Colonic mucosa (tissue), 4 donors: ENCODE measurements at places on chromosomes 2 and 18. TPM values are rescaled to one million over a fixed set of nuclear protein-coding genes. Genes with fewer than 3 reads are reported as not detected.
A peak's percentile ranks its signal among the peaks of the same experiment; 100 is the strongest.

GRCh38 chr2:36526226-36526625, 71.7 kb downstream of the FEZ2 start:
- H3K36me3 ChIP-seq = peaks cover 3% of the 10 kb centered on the region
- H3K27me3 ChIP-seq = no peaks in the 10 kb centered on the region
- H3K27ac ChIP-seq = no peak overlapping the region
- no peak overlapping the region for H3K4me3 ChIP-seq

GRCh38 chr2:183404392-183404791, 280.1 kb downstream of the NUP35 start:
- no peak for DNase-seq
- H3K4me3 ChIP-seq = no peak overlapping the region
- H3K36me3 ChIP-seq = no peaks in the 10 kb centered on the region
- H3K27ac ChIP-seq = no peak overlapping the region
- H3K27me3 ChIP-seq = no peaks in the 10 kb centered on the region

- H3K27me3 ChIP-seq = no peaks in the 10 kb centered on the region
- no peaks in the 10 kb centered on the region for H3K4me1 ChIP-seq
- no peak overlapping the region for H3K27ac ChIP-seq
These were observed 3.8 kb downstream of the NT5C1B start for GRCh38 chr2:18585526-18585925.

- no peaks in the 10 kb centered on the region for H3K36me3 ChIP-seq
- no peaks in the 10 kb centered on the region for H3K4me1 ChIP-seq
- H3K4me3 ChIP-seq = no peak overlapping the region
- DNase-seq = no peak
- H3K27ac ChIP-seq = no peak overlapping the region
These were observed 379.1 kb upstream of the FIGN start for GRCh38 chr2:164114937-164115336.

- no peaks in the 10 kb centered on the region for H3K4me1 ChIP-seq
- H3K27me3 ChIP-seq = peaks cover 19% of the 10 kb centered on the region
- peak overlapping the region; percentile 72 for H3K27ac ChIP-seq
- DNase-seq = no peak
- no peak overlapping the region for H3K4me3 ChIP-seq
These were observed 12.3 kb downstream of the ZEB2 start for GRCh38 chr2:144507441-144508171.

- no peak for DNase-seq
- no peaks in the 10 kb centered on the region for H3K36me3 ChIP-seq
- peak overlapping the region; percentile 63 for H3K27ac ChIP-seq
- peak overlapping the region; percentile 19 for H3K4me3 ChIP-seq
- H3K4me1 ChIP-seq = peaks cover 6% of the 10 kb centered on the region
- no peaks in the 10 kb centered on the region for H3K27me3 ChIP-seq
These were observed 1.5 kb downstream of the ARHGAP25 start for GRCh38 chr2:68736086-68736485.

Gene PDE6D
- total RNA-seq = 20.0 TPM

- no peaks in the 10 kb centered on the region for H3K27me3 ChIP-seq
- H3K36me3 ChIP-seq = no peaks in the 10 kb centered on the region
- H3K27ac ChIP-seq = no peak overlapping the region
These were observed 120.6 kb downstream of the PLB1 start for GRCh38 chr2:28616396-28616999.

- H3K27ac ChIP-seq = no peak overlapping the region
- no peaks in the 10 kb centered on the region for H3K36me3 ChIP-seq
- no peaks in the 10 kb centered on the region for H3K27me3 ChIP-seq
- H3K4me3 ChIP-seq = no peak overlapping the region
- no peak for DNase-seq
- H3K4me1 ChIP-seq = no peaks in the 10 kb centered on the region
These were observed 1465.6 kb upstream of the ZEB2 start for GRCh38 chr2:145985517-145985916.

DNA sequence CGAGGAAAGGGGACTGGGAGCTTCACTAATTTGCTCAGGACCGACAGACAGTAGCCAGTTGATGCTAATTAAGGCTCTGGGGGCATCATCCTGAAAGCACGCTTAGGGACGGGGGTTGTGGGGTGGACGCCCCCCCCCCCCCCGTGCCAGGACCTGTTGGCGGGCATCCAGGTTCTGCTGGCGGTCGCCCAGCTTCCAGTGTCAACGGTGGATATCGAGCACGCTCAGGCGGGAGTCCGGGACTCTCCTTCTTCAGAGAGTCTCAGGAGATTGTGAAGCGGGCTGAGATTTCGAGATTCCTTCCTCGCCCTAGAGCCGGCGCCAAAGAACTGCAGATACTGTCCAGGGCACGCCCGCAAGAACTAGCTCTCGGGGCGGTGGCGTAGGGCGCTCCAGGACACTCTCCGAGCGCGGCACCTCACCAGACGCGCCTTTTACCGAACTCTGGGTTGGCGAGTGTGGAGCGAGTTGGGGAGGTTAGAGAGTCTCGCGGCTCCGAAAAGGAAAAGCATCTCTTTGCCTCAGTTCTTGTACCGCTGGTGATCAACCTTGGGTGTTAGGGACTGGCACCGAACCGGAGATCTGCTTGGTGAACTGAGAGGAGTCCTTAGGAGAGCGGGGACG, 5.6 kb downstream of the RAX start:
- H3K4me1 ChIP-seq = no peaks in the 10 kb centered on the region
- no peaks in the 10 kb centered on the region for H3K36me3 ChIP-seq
- no peak overlapping the region for H3K4me3 ChIP-seq
- peaks cover 95% of the 10 kb centered on the region for H3K27me3 ChIP-seq
- no peak overlapping the region for H3K27ac ChIP-seq

GRCh38 chr18:23861805-23862470, 152.6 kb upstream of the TTC39C start:
- DNase-seq = no peak
- H3K4me1 ChIP-seq = no peaks in the 10 kb centered on the region
- H3K4me3 ChIP-seq = no peak overlapping the region
- no peaks in the 10 kb centered on the region for H3K27me3 ChIP-seq
- no peak overlapping the region for H3K27ac ChIP-seq
- H3K36me3 ChIP-seq = no peaks in the 10 kb centered on the region

GRCh38 chr2:199461711-199462346, 4.1 kb upstream of the SATB2 start:
- no peaks in the 10 kb centered on the region for H3K4me1 ChIP-seq
- peak; percentile 32 for DNase-seq
- peak overlapping the region; percentile 79 for H3K4me3 ChIP-seq

GRCh38 chr2:240996834-240997140, 1.6 kb upstream of the SNED1 start:
- H3K27me3 ChIP-seq = no peaks in the 10 kb centered on the region
- no peak for DNase-seq
- no peak overlapping the region for H3K4me3 ChIP-seq
- no peaks in the 10 kb centered on the region for H3K36me3 ChIP-seq
- peaks cover 4% of the 10 kb centered on the region for H3K4me1 ChIP-seq
- no peak overlapping the region for H3K27ac ChIP-seq

Gene SLC40A1
- 183 TPM for total RNA-seq

DNA sequence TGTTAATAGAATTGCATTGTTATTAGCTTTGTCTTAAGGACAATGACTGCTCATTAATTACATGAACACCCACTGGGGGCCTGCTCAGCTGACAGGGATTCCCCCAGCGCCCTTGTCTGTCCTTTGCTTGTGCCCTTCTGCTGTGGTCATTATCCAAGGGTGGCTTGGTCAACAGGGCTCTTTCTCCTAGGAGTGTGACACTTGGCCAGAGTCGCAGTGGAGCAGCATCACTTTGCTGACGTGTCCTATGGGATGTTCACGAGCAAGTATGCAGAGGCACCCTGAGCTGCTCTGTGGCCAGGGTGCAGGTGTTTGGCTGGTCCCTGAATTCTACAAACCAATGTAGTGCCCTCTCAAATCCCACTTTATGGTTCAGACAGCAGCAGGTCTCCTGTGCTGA, 46.0 kb downstream of the PTGR3 start:
- H3K4me3 ChIP-seq = no peak overlapping the region
- no peak for DNase-seq
- H3K36me3 ChIP-seq = no peaks in the 10 kb centered on the region
- H3K27me3 ChIP-seq = no peaks in the 10 kb centered on the region
- H3K27ac ChIP-seq = no peak overlapping the region

GRCh38 chr2:71711133-71711855, 257.9 kb downstream of the DYSF start:
- no peak overlapping the region for H3K4me3 ChIP-seq
- H3K27ac ChIP-seq = no peak overlapping the region
- no peaks in the 10 kb centered on the region for H3K36me3 ChIP-seq
- H3K27me3 ChIP-seq = no peaks in the 10 kb centered on the region

DNA sequence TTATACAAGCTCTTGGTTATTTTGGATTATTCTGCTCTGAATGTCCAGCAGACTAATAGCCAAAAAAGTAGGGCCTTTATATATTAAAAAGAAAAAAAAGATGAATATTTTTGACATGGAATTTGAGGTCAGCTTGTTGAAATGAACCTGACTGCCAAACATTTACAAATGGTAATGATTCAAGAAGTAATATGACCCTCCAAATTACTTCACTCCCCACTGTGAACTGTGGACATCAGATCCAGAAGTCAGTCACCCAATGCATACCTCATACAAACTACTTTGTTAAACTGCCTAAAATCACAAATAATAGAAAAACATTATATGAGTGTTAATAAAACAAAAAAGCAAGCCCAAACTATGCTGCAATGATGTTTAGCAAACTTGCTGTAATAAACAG, 10.0 kb downstream of the EPG5 start:
- H3K27me3 ChIP-seq = no peaks in the 10 kb centered on the region
- no peaks in the 10 kb centered on the region for H3K4me1 ChIP-seq
- H3K36me3 ChIP-seq = peaks cover 6% of the 10 kb centered on the region
- no peak for DNase-seq

Gene ASB18
- total RNA-seq = not detected

Gene CNTNAP5
- not detected for total RNA-seq

- no peak overlapping the region for H3K4me3 ChIP-seq
- no peak for DNase-seq
- H3K27ac ChIP-seq = no peak overlapping the region
These were observed 254.5 kb downstream of the KLHL29 start for GRCh38 chr2:23639406-23639982.

Gene RAB27B
- total RNA-seq = 12.5 TPM

DNA sequence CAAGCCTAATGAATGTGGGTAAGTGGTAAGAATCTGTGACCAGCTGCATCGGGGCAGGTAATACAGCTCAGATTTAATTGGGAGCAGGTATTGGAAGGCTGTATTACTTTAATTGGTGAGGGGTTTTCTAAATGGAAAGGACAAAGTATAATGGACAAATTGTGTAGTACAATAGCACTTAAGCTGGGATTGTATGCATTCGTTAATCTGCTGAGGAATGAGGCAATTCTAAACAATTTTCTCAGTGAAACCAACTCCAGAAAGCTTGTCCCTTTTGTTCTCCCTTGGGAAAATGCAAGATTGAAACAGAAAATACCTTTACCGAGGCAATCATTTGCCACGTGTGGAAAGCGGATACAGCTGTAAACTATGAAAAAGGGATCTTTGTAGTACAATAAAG, 801.6 kb upstream of the POU3F3 start:
- H3K27me3 ChIP-seq = no peaks in the 10 kb centered on the region
- H3K27ac ChIP-seq = no peak overlapping the region
- no peaks in the 10 kb centered on the region for H3K36me3 ChIP-seq
- no peak for DNase-seq
- H3K4me1 ChIP-seq = no peaks in the 10 kb centered on the region

Gene ALPI
- total RNA-seq = 9.4 TPM

- DNase-seq = no peak
- no peak overlapping the region for H3K27ac ChIP-seq
- no peaks in the 10 kb centered on the region for H3K27me3 ChIP-seq
- H3K4me1 ChIP-seq = no peaks in the 10 kb centered on the region
- no peak overlapping the region for H3K4me3 ChIP-seq
These were observed 6.9 kb upstream of the CTIF start for GRCh38 chr18:48531908-48532307.

Gene DUSP2
- 1.6 TPM for total RNA-seq

DNA sequence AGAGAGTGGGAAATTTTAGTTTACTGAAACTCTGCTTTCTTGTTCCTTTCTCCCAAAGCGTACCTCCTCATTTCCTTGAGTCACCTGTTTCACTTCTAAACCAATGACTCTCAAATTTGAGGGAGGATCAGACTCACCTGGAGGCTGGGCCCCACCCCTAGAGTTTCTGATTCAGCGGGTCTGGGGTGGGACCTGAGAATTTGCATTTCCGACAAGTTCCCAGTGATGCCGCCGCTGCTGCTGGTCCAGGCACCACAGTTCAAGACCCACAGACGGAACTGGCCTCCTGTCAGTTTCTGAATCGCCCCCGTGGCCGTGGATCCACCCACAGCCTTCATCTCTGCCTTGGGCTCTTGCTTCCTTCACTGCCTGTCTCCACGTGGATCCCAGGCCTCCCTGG, 44.9 kb upstream of the PELI1 start:
- no peak overlapping the region for H3K27ac ChIP-seq
- DNase-seq = no peak
- H3K27me3 ChIP-seq = no peaks in the 10 kb centered on the region
- no peak overlapping the region for H3K4me3 ChIP-seq
- H3K36me3 ChIP-seq = no peaks in the 10 kb centered on the region

Gene CFAP221
- not detected for total RNA-seq

DNA sequence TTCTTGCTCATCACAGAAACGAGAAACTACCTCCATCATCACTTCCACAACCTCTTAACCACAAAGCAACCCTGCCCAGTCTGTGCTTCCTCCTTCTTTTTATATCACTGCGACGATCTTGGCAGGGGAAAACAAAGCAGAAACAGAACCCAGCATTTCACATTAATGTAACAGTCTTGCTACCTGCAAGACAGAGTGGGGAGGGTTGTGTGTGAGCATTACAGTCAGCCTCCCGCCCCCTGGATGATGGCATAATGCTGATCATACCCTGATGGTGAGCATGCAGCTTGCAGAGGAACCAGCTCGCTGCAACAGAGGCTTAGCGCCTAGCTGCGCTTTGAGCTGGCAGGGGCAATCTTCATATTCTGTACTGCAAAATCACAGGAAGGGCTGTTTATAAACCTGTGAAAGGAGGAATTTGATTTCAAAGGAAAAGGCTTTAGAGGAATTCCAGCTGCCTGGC, 376.1 kb downstream of the IRS1 start:
- no peak overlapping the region for H3K4me3 ChIP-seq
- H3K27me3 ChIP-seq = no peaks in the 10 kb centered on the region
- H3K4me1 ChIP-seq = no peaks in the 10 kb centered on the region
- DNase-seq = no peak
- no peaks in the 10 kb centered on the region for H3K36me3 ChIP-seq
